ENCODE measurements at places on chromosomes 13 and 19.

DNA sequence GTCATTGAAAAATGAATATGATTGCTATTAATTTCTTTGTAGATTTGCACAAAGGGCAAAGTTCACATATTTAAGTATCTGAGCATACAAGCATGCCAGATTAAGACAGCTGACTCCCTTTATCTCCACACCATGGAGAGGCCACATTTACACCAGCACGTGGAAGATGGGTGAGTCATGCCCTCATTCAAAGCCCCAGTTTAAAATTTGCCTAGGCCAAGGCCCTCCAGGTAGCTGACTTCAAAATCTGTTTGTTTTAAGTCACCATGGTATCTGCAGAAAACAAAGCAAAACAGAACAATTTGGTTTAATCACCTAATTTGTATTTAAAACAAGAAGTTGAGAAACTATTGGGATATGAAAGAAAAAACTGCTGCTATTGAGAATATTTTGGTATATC is 109.2 kb downstream of the ESD start:
- DNase-seq = peak; percentile 46

DNA sequence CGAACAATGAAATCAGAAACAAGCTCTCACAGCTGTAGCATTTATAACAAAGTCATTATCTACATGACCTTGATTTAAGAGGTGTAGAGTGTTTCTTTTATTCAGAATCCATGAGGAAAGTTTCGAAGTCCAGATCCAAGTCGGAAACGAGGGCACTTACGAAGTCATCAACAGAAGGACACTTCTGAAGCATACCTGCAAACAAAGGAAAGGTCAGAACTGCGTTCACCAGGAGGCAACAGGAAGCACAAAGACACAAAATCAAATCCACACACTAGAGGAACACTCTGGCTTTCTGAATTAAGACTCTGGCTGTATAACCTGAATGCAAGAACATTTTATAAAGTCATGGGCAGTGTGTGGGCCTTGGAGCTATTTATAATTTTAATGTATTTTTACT is 158.9 kb downstream of the MIPEP start:
- DNase-seq = no peak

GRCh38 chr13:95784161-95784899 is 107.4 kb downstream of the DNAJC3 start:
- peak; percentile 93 for DNase-seq

- no peak for DNase-seq
These were observed 12.1 kb upstream of the FKRP start for GRCh38 chr19:46733690-46734292.

DNA sequence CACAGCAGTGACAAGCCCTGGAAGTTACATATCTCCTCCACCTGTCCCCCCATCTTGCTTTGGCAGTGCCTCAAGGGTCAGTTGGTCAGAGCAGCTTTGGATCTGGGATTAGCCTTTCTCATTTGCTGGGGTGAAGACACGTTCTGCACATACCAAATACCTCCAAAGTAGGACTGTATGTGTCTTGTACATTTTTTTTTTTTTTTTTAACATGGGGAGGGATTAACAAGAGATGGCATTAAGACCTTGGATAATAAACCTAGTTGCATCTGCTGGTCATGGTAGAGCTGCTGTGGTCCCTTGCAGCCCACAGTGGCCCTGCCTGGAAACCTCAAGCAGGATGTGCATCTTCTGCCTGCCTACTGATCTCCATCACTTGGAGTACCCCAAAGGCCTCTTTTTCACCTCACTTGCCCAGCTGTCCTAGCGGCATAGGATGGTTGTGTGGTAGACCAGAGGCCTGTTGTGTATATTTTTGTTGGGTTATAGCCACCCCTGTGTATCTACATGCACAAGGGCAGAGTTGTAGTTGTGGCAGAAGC is 2.5 kb downstream of the RPS19 start:
- DNase-seq = no peak

DNA sequence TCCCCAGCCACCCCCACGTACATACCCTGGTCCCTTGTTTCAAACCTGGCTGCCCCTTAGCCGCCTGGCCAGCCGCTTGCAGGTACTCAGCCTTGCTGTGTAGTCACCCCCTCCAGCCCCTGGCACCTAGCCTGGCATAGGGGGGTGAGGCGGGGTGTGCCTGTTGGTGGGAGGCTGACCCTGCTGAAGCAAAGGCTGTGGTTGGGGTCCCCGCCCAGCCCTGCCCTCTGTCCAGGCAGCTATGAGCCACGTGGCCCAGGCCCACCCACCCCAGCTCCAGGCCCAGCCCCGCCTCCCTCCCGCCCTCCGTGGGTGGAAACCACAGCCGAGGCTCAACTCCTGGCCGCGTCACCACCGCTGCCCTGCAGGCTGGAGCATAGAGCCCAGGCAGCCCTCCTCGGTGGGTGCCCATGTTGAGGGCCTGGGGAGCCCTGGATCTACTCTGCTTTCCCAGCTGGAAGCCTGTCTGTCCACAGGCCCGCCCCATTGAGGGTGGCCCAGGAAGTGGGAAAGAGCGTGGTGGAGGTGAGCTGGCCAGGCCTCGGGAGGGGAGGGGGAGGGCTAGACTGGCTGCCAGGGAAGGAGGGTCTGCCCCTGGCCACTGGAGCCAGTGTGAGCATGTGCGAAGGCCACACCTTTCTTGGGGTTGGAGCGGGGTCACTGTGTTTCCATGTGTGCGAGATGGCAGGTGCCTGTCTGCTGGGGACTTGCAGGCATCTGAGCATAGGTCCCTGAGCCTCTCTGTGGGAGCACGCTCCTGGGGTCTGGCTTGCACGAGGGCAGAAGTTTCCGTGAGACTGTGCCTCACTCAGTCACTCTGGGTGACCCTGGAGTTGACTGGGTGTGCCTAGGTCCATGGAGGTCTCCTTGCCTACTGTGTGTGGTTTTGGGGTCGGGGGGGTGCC is 31.0 kb downstream of the PAK4 start:
- peak; percentile 43 for DNase-seq

GRCh38 chr19:11425719-11426457 is 6.8 kb upstream of the RGL3 start:
- DNase-seq = no peak

DNA sequence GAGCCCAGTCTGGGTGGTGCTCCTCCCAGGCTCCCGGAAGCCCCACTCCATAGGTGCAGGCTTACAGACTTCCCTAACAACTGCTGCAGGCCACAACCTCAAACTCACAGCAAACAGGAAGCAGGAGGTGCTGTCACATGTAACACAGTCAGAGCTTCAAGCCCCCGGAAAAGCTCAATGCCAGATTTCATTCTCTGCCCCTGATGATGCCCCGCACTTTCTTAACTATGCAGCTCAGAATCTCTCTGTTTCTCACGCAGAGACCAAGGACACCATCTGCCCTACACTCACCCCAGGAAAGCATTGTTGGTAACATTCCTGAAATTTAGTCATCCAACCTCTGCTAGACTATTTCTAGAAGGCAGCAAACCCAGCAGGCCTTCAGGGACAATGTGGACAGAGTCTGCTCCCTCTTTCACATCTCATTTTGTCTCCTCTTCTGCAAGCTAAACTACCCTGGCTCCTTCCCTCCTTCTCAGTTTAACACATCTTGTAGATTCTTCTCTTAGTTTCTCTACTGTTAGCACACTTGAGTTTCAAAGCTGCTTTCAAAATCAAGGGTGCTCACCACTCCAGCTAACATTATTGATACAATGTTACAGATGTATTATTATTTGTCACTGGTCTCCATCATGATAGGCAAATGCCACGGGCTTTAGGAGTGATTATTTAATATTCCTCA is 162.5 kb downstream of the KCTD12 start:
- peak; percentile 82 for DNase-seq

GRCh38 chr13:106034201-106034600 is 501.3 kb downstream of the EFNB2 start:
- DNase-seq = peak; percentile 72

DNA sequence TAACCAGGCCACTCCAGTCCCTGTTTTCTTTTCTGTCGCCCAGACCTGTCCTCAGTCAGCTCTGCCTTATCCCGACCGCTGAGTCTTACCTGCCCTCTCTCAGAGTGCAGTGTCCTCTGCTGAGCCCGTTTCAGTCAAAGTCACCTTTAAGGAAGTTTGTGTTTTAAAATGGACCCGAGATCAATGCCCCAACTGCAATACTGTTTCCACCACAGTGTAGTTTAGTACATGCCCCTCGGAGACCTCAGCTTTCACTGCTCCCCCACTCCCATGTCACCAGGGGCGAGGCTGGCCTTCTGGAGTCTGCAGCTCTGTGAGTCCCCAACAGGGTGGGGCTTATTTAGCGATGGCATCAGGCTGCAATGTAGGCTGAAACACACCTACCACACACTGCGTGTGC is 248.4 kb upstream of the TSHZ3 start:
- DNase-seq = no peak

GRCh38 chr19:485583-486236 is 10.6 kb upstream of the MADCAM1 start:
- DNase-seq = peak; percentile 71

GRCh38 chr13:106567474-106568298 is at the start of gene ARGLU1:
TSS of gene ARGLU1 (minus strand) at chr13:106568137. CDS start at chr13:106567919, 218 bp downstream.
- peak; percentile 89 for DNase-seq

DNA sequence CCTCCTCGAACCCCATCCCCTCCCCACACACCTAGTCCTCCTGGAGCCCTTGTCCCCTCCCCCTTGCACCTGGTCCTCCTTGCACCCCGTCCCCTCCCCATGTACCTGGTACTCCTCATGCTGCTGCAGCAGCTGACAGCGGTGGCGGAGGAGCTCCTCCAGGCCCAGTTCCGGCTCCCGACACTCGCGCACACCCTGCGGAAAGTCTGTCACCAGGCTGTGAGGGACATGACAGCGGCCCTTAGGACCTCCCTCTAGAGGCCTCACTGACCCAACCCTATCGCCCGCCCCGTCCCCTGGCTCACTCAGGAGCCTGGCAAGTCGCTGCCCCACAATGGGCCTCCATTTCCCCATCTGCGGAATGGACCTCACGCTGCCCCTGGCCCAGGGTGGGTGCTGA is 6.4 kb upstream of the PPP6R1 start:
- no peak for DNase-seq

- DNase-seq = peak; percentile 82
These were observed 7.5 kb downstream of the KCTD15 start for GRCh38 chr19:33804021-33804799.

- peak; percentile 18 for DNase-seq
These were observed 63.0 kb downstream of the ZNF208 start for GRCh38 chr19:21947775-21948174.

GRCh38 chr19:45249261-45250033 is 1.6 kb upstream of the MARK4 start:
- DNase-seq = no peak

DNA sequence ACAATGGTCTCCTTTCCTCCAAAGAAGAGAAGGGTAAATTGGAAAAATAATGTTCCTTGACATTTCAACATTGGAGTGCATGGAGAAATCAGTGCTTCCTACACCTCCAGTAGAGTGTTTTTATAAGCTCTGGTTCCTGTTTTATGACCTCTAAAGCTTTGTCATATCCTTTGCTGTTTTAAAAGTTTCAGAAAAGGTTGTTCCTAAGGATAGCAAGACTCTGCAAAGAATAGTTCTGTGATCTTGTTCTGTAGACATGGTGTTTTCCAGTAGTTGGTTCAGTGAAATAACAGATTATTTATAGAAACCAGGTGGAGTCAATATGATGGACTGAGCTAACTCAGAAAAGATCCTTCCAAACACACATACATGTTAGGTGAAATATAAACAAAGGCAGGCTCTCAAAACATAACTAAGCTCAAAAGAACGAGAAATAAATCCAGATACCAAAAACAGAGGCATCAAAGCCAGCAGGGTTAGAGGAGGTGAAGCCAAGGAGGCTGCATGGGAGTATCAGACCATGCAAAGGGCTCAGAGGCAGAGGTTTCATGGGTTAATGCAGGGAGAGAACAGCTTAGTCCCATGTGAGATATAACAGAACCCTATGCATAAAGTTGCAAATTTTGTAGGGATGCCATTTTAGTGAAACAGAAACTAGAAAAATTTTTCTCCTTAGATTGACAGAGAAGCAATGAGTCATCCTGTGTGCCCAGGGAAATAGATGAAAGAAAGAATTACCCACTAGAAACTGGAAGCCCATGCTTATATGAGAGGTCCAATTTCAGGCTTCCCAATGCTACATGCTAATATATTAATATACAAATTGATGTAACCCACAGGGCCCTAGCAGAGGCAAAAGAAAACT is 44.3 kb downstream of the SHISA2 start:
- DNase-seq = no peak

DNA sequence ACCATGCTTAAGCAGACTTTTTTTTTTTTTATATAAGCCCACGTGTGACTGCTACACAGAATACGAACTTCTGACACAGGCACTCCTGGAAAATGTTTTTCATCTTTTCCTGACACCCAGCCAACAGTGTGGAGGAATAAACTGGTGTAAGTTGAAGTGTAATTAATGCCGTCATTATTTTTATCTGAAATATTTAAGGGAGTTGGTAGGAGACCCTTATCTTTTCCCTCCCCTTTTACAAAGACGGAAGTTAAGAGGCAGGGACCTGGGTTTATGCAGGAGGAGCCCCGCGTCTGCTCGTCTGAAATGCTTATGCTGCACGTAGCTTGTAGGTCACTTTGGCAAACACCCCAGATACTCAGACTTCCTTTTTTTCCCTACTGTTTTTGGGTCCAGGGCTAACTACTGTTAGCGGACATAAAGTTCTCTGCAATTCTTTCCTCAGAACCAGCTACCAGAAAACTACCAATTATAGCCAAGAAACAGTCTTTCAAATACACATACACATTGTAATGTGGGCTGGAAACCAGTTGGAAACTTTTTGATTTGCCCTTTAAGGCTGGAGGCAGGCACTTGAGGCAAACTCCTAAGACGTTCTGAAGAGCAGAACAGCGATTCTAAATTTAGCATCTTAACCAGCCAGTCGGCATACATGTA is 50.8 kb downstream of the EFNB2 start:
- DNase-seq = peak; percentile 33

GRCh38 chr19:18408053-18408476 is 10.6 kb upstream of the LRRC25 start:
- no peak for DNase-seq

DNA sequence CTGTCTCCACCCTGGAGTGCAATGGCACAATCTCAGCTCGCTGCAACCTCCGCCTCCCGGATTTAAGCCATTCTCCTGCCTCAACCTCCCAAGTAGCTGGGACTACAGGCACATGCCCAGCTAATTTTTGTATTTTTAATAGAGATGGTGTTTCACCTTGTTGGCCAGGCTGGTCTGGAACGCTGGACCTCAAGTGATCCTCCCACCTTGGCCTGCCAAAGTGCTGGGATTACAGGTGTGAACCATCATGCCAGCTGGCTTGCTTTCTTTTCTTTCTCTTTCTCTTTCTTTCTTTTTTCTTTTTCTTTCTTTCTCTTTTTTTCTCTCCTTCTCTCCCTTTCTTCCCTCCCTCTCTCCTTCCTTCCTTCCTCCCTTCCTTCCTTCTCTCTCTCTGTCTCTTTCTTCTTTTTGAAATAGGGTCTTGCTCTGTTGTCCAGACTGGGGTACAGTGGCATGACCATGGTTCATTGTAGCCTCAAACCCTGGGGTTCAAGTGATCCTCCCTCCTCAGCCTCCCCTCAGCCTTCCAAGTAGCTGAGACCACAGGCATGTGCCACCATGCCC is 33.3 kb upstream of the NFIC start:
- DNase-seq = no peak

- DNase-seq = peak; percentile 12
These were observed 7.6 kb downstream of the CAPN12 start for GRCh38 chr19:38736413-38737280.

All from fibroblast of mammary gland (primary cell).